ENCODE measurements at places on chromosomes 5 and 9.
A peak's percentile ranks its signal among the peaks of the same experiment; 100 is the strongest.

- DNase-seq: no peak
Measured at GRCh38 chr5:77849308-77849900, 73.3 kb upstream of the TBCA start.

GRCh38 chr5:67002832-67003684 lies 193.5 kb downstream of the CD180 start:
- DNase-seq: no peak

GRCh38 chr5:8844206-8844605 lies 701.7 kb downstream of the SEMA5A start:
- no peak for DNase-seq

DNA sequence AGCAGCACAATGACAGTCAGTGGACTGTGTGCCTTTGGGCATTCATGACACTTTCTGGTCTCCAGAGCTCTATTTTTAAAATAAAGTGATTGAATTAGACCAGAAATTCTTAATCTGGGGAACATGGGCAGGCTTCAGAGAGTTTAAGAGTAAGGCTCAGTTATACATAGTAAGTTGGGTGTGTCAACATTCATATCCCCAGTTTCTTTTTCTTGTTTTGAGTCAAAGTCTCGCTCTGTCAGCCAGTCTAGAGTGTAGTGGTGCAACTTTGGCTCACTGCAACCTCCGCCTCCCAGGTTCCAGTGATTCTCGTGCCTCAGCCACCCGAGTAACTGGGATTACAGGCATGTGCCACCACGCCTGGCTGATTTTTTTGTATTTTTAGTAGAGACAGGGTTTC lies 13.7 kb upstream of the KIF4B start:
- no peak for DNase-seq

DNA sequence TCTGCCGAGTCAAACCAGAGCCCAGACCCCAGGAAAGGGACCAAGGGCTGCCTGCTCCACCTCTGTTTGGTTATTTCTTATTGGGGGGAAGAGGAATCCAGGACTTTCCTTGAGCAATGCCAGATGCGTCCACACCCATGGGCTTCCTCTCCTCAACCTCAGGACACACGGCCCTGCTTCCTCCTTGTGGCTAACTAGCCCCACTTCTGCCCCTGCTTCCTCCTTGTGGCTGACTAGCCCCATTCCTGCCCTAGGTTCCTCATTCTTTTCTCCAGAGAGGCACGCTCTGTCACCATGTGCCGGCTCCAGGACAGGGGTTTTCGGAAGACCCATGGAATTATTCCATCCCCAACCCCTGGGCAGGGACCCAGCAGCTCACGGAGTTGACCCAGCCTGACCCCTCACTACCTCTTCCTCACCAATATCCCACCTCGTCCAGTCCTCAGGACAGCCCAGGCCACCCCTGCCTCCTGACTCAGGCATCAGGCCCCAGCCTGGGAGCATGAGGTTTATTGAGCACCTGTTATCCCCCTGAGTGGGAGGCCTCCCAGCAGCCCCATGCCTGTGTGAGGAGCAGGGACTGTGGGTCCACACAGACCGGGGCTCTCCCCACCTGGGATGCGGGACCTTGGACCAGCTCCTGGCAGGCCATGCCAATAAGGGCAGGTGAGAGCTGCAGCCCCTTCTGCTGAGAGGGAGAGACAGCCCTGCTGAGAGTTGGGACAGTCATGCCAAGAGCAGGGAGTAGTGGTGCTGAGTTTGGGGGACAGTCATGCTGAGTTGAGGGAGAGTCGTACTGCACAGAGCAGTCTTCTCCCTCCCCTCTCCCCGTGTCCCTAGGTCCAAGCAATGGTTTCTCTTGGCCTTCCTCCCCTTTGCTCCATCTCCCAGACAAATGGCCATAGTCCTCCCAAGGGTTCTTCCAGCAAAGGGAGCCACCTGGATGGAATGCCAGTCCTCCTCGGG lies 11.8 kb upstream of the FCN1 start:
- DNase-seq: no peak

DNA sequence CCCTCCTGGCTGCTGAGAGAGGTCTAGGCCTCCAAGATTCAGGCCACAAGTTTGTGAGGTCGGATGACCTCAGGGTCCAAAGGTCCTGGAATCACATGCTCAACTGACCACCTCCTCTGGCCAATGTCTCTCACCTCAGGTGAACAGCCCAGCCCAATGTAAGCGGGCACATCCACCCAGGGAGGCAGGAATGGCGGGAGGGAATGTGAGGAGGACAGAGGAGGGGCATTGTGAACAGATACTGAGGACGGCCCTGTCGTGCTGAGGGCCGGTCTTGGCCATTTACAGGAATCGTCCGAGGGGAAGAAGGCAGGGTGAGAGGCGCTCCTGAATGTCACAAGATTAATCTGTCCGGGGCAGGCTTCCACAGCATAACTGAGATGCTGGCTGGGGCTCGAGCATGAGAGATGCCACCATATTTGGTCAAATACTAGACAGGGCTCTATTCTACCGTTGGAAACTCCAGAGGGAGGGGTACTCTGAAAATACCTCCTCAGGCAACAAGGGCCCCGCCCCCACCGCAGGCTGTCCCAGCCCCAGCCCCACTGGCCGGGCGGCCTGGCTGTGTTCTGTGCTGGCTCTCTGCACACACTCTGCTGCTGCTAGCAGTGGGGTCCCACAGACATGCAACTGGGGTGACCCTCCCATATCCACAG lies 1.5 kb upstream of the IL17B start:
- DNase-seq: peak; percentile 59

GRCh38 chr5:53508125-53508524 lies 27.7 kb downstream of the FST start:
- DNase-seq: no peak

DNA sequence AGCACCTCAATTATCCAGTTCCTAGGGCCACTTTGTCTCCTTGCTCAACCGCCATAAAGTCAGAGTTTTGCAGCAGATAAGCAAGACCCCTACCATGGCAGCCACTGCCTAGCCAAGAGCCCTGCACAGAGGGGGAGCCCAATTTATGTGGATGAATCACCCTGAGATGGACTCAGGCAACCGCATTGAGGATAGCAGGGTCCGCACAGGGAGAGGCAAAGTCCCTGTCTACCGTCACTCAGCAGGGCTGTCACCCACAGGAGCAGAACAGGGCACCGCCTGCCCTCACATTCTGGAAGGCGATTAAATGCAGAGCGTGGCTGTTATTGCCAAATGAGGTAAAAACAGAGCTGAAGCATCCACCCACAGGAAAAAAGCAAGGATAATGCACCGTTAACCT lies 1.7 kb downstream of the FBP2 start:
- no peak for DNase-seq

DNA sequence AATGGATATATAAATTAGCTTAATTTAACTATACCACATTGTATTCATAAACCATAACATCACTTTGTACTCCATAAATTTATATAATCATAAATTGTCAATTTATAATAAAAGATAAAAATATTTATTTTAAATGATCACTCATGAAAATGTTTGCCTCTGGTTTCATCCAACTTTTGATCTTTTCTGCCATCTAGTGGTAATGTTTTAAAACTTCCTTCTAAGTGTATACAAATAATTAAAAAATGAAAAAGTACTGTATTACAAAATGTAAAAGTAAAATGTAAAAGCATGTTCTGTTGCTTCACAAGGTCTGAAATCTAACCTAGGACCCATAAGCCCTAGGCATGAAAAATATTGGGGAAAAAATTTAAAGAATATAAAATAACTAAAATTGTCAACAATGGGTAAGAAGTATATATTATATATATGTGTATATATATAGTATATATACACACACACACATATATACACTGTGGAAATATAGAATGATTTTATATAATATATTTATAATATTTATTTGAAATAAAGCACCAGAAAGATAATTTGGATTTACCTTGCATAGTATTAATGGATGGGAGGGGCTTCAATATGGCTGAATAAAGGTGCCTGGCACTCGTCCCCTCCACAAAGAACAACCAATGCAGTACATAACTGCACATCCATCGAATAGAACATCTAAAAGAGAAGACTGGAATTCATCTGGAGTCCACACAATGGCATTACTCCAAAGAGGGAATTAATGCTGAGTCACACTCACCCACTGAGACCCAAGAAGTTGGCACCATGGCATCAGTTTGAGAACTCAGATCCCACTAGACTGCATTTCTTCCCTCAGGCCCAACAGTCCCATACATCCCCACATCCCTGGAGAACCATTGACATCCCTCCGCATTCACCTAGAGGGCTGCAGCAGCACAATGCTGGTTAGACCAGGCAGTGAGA lies 32.5 kb downstream of the ANXA1 start:
- no peak for DNase-seq

- DNase-seq: peak; percentile 65
Measured at GRCh38 chr5:36239370-36240293, 2.1 kb downstream of the NADK2 start.

GRCh38 chr5:42518595-42519221 lies 95.5 kb downstream of the GHR start:
- no peak for DNase-seq

GRCh38 chr9:98357921-98358535 lies 102.6 kb upstream of the TBC1D2 start:
- DNase-seq: no peak

DNA sequence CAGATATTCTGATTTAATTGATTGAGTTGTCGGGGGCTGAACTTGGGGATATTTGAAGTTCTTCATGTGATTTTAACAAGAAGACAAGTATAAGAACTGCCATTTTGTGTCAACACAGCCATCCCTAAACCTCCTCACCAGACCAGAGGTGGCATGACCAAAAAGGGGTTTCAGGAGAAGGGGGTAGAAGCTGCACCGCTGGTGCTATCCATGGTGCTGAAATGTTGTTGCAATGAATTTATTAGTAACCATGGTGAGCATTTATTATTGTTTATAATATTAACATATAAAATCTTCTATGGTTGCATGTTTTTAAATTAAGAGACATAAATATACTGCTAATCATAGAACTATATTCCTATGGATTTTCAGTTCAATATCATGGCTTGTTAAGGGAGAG lies 72.3 kb downstream of the GNA14 start:
- DNase-seq: no peak

DNA sequence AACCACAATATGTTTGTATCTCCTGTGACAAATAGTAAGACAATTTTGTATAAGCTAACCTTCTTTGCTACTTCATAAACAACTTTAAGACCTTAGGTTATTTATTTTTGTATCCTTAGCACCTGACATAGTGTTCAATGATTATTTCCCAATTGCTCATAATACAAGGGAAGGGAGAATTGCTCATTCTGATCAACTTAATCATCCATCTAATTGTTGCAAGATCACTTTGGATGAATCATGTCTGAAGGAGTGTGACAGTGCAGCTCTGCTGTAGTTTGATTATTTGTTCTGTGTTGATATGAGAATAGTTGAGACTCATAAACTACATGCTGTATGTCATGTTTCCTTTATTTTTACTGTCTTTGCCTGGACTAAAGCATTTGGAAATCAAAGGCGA lies 721.3 kb upstream of the SEMA6A start:
- no peak for DNase-seq

- DNase-seq: peak; percentile 15
Measured at GRCh38 chr9:98523231-98523901, 185.4 kb downstream of the GABBR2 start.

- no peak for DNase-seq
Measured at GRCh38 chr5:137141779-137142178, 357.3 kb downstream of the SPOCK1 start.

DNA sequence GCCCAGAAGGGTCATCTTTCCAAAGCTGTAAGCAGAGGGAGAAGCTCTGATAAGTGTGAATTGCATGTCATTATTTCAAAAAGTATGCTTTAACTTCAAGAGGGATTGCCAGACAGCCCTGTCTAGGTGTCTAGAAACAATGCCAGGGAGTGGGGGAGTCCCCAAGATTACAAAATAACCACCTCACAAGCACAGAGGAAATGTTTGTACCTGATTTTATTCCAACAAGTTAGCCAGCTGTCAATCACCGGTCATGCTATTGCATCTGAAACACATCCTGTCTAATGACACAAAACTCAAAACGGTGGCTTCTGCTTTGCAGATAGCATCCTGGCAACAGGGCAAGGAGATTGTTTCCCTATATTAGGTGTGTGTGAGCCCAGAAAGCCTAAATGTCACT lies 154.2 kb upstream of the WWC1 start:
- no peak for DNase-seq

GRCh38 chr5:73921741-73922140 lies 295.7 kb downstream of the ARHGEF28 start:
- no peak for DNase-seq

DNA sequence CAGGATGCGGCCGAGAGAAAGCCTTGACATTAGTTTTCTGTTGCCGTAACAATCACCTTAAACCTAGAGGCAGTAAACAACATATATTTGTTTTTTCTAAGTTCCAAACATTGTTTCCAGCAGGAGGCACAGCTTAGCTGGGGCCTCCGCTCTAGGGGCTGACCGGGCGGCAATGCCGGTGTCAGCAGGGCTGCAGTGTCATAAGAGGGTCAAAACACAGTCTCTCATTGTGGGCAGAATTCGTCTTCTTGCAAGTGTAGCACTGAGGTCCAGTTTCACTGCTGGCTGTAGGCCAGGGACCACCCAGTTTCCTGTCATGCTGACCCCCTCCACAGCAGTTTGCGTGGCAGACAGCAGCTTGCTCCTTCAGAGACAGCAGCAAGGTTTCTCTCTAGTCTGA lies 186.2 kb downstream of the PJA2 start:
- DNase-seq: no peak

Measured in HuH-7.5 (cell line).